GM12878 (cell line): ENCODE measurements at places on chromosomes 5 and 9. TPM values are rescaled to one million over a fixed set of nuclear protein-coding genes. Genes with fewer than 3 reads are reported as not detected.

The CMYA5 gene
- 0.13 TPM in 2 replicates for total RNA-seq

The LCN1 gene
- not detected in 2 replicates for total RNA-seq

- no peaks in the 10 kb centered on the region for H3K4me1 ChIP-seq
- no peak overlapping the region for H3K4me3 ChIP-seq
- H3K36me3 ChIP-seq = no peaks in the 10 kb centered on the region
- DNase-seq = no peak
- H3K27ac ChIP-seq = no peak overlapping the region
Observed at GRCh38 chr5:107739661-107740060, 68.9 kb upstream of the EFNA5 start.

DNA sequence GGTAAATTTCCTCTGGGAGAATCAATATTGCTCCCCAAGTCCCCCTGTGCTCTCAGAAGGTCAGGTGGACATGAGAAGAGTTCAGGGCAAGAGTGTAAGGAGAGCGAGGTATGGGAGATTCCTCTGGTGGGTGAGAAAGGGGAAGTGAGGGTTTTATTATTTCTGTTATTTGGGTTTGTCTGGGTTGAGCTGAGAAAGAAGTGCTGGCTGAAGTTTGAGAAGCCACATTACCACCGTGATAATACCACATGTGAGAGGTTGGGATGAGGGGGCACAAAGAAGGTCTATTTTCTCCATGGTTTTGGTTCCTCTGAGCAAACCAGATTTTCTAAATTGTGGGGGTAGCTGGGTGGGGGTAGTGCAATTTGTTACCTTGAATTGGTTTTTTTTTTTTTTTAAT, 350.4 kb downstream of the OSTF1 start:
- no peaks in the 10 kb centered on the region for H3K4me1 ChIP-seq
- no peak overlapping the region for H3K4me3 ChIP-seq
- H3K36me3 ChIP-seq = no peaks in the 10 kb centered on the region
- H3K27me3 ChIP-seq = no peaks in the 10 kb centered on the region; the same call in 1 of the 2 replicates
- DNase-seq = peak; percentile 3

- no peak overlapping the region for H3K27ac ChIP-seq
- H3K36me3 ChIP-seq = no peaks in the 10 kb centered on the region
Observed at GRCh38 chr5:143987751-143988560, 176.0 kb downstream of the HMHB1 start.
